Thoracic aorta (tissue), 2 donors: ENCODE measurements at places on chromosomes 4 and X.

DNA sequence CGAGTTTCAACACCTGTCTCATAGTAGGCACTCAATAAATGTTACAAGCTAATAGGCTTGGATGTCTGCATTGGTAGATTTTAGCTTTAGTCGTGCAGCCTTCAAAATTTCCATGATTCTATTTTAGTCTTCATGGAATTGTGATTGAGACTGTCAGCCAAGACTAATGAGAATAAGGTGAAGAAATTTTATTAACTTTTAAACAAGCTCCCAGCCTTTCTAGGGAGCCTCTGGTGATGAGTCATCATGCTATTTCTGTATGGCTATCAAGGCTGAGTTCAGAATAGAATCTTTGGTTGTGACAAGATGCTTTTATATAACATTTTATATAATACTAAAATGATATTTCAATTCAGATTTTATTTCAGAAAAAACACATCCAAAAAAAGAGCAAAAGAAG lies 685.8 kb downstream of the GABRG1 start:
- no peak for DNase-seq

GRCh38 chrX:40383360-40383759 lies 197.4 kb upstream of the ATP6AP2 start:
- no peak for DNase-seq

- DNase-seq = no peak
Observed at GRCh38 chr4:96154676-96155075, 314.8 kb downstream of the PDHA2 start.

DNA sequence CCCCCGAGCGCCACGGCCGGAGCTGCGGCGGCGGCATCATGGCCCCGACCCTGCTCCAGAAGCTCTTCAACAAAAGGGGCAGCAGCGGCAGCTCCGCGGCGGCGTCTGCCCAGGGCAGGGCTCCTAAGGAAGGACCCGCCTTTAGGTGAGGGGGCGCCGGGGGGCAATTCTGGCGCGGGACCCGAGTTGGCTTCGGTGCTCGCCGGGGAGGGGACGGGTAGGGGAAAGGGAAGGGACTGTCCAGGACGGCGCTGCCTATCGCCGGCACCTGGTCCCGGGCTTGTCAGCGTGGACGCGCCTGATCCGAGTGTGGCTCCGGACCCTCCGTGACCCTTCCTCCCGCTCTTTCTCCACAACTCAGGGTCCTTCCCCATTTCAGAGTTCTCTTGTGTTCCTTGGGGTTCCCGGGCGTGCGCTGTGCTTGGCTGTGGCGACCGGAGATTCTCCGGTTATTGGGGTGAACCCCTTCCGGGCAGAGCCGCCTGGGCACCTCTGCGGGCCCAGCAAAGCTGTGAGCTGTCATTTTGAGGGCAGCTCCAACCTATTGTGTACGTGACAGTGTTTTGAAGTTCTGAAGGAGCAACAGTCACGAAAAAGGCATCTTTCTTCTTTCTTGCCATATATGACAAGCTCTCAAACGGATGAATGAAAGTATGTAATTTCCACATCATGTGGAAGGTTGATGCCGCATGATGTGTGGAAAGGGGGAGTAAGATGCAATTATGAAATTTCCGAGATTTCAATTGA lies 522 bp downstream of the FNIP2 start:
- no peak for DNase-seq

GRCh38 chrX:12058087-12058486 lies 80.2 kb upstream of the FRMPD4 start:
- no peak for DNase-seq

DNA sequence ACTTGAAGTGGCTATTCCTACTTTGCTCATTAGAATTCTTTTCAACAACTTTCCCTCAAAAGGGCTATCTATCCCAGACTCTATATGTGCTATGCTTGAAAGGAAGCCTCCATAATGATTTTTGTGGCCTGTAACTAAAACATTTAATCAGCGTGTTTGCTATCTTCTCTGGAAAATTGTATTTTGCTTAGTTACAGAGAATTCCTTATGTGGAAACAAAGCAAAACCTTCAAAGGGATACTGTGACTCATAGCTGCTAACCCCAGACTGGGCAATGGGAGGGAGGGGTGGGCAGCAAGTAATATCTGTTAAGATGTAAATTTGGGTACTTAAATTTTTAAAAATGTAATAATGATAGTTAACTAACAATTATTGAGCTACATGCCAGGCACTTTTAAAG lies 3.7 kb downstream of the SLC25A14 start:
- DNase-seq = no peak

- DNase-seq = no peak
Observed at GRCh38 chr4:53132132-53132891, 233.5 kb downstream of the SCFD2 start.

DNA sequence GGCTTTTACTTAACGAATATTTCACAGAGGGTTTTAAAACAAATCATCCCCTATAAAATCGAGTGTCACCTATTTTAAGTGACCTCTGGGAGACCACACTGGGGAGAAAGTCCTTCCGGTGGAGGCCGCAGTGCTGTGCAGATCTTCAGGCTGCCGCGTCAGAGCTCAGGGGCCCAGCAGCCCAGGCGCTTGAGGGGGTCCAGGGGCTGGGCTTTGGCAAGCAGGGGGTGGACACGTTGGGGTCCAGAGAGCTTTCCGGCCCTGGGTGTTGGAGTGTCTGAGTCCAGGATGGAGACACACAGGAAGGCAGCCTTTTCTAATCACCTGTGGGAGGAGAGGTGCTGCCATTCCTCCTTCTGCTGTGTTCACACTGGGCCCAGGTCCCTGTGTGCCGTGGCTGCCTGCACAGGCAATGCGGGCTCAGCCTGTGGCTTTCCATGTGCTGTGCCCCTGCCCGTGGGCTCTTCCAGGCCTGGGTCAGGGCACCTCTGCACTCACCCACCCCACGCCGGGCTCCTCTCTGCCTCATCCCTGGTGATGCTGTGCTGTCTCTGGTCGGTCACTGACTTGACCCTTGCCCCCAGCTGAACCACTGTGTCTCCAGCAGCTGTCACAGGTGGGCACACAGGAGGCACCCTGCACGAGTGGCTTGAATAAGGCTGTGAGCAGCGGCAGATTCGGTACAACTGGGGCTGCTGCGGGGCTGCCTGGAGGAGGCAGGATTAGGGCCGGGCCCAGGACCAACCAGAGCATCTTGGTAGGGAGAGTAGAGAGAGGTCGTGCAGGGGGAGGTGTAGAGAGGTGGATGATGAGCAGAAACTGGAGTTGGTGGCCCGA lies 10.0 kb downstream of the HTRA3 start:
- DNase-seq = no peak

DNA sequence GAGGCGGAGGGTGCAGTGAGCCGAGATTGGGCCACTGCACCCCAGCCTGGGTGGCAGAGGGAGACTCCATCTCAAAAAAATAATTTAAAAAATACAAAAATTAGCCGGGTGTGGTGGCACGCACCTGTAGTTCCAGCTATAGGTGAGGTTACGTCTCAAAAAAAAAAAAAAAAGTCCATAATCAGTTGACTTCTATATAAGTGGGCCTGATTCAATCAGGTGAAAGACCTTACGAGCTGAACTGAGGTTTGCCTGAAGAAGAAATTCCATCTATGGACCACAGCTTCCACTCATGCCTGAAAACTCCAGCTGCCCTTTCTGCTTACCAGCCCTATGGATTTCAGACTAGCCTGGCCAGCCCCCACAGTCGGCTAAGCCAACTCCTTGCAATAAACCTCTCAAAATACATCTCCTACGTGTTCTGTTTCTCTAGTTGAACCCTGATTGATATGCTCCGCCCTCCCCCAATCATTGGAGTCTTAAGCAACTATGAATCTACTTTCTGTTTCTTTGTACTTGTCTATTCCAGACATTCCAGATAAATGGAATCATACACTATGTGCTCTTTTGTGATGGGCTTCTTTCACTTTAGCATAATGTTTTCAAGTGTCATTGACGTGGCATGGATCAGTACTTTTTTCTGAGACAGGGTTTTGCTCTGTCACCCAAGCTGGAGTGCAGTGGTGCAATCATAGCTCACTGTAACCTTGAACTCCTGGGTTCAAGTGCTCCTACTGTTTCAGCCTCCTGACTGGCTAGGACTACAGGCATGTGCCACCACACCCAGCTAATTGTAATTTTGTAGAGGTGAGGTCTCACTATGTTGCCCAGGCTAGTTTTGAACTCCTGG lies 36.6 kb downstream of the SAT1 start:
- DNase-seq = no peak

- DNase-seq = no peak
Observed at GRCh38 chrX:10011261-10011931, 44.2 kb downstream of the CLDN34 start.

DNA sequence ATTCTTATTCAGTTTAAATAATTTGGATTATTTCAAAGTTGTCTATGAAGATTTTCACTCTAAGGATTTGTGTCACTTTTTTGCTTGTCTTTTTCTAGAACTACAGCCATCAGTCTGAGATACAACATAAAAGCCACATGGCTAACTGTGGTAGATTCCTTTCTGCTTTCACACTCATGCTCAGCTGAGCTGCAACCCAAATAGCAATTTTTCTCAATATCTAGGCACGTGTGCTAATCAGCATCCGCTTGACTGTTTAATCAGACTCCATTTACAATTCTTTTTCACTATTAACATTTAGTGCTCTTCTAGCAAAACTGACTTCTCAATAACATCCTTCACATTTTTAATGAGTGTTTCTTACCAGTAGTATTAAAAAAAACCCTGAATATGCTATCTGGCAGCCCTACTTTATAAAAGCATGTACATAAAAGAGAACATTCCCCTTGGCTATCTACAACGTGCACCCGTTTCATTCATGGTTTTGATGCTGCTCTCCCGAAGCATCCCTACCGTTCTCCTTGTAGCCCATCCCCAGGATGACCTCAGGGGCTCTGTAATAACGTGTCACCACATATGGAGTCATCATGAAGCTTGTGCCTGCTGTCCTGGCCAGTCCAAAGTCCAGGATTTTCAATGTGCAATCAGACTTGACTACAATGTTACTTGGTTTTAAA lies 259.2 kb downstream of the MAPK10 start:
- no peak for DNase-seq

GRCh38 chr4:73730292-73730691 lies 10.1 kb upstream of the CXCL8 start:
- no peak for DNase-seq

GRCh38 chrX:68754406-68754805 lies 74.4 kb upstream of the EFNB1 start:
- no peak for DNase-seq
